ENCODE measurements at places on chromosomes 12 and 14.

DNA sequence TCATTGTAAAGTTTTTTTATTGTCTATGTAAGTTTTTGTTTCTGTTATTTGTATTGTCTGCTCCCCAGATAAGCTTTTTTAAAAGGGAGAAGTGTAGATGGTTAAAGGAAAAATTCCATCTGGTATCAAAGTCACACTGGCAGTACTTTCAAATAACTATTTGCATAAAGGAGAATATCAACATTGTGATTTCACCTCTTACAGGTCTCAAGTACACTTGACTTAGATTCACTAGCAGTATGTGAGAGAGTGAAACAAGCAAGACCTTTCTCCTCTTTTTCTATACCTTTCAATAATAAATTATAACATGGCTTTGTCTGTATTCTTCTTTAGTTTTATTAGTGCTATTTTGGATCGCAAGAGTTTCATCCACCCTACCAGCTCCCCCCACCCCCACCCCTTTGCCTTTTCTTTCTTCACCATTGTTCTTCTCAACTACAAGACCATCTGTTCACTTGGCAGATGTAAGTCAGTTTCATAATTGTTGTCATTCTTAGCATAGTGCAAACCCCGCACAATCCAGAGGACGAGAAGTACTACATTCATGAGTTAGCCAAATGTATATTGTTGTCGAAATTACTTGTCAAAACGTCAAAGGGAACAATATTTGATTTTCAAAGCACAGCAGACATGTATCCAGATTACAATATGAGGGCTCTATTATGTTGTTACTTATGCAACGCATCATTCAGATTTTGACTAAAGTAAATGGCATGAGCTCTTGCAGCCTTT, 602.7 kb upstream of the FLRT2 start:
- no peak for DNase-seq

GRCh38 chr14:76719666-76720065, 41.6 kb upstream of the VASH1 start:
- no peak for DNase-seq

DNA sequence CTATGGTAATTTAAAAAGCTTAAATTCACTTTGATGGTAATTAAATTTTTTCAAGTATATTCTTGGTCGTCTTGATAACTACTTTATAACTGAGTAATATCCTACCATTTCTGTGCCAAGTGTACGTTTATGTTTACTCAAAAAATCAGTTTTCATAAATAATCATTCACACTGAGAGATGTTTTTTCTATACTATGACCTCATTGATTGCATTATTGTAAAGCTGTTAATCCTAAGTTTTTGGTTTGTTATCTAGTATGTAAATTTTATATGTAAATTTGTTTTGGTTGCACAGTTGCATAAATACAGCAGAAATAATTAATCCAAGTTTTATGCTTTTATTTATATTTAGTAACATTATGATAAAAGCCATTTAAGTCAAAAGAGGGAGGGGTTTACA, 196.4 kb upstream of the PRICKLE1 start:
- DNase-seq: no peak

DNA sequence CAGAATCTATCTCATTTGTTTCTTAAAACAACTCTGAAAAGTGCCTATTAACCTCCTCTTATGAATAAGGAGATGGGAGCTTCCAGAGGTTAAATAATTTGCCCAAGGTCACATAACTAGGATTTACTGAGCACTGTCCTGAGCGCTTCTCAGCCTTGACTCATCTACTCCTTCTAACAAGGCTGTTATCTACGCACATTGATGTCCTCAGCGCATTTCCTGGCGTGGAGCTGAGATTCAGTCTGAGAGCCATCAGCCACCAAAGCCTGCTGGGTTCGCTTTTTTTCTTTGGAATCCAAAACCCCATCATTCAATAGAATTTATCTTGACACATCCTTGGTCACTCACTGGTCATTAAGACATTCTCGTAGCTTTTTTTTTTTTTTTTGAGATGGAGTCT, 29.3 kb downstream of the AK7 start:
- no peak for DNase-seq

GRCh38 chr12:91695964-91696363, 449.7 kb downstream of the BTG1 start:
- DNase-seq: no peak

DNA sequence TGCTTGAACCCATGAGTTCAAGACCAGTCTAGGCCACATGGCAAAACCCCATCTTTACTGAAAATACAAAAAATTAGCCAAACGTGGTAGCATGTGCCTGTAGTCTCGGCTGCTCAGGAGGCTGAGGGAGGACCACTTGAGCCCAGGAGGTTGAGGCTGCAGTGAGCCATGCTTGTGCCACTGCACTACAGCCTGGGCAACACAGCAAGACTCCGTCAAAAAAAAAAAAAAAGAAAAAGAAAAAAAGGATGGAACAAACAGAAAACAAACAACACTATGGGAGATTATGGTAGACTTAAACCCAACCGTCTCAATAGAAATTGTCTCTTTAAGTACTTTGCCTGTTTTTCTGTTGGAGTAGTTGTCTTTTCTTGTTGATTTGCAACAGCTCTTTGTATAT, 36.4 kb downstream of the PYM1 start:
- no peak for DNase-seq

Data from kidney capillary endothelial cell (primary cell).